ENCODE measurements at places on chromosomes 11 and 22. TPM values are rescaled to one million over a fixed set of nuclear protein-coding genes. Genes with fewer than 3 reads are reported as not detected.

DNA sequence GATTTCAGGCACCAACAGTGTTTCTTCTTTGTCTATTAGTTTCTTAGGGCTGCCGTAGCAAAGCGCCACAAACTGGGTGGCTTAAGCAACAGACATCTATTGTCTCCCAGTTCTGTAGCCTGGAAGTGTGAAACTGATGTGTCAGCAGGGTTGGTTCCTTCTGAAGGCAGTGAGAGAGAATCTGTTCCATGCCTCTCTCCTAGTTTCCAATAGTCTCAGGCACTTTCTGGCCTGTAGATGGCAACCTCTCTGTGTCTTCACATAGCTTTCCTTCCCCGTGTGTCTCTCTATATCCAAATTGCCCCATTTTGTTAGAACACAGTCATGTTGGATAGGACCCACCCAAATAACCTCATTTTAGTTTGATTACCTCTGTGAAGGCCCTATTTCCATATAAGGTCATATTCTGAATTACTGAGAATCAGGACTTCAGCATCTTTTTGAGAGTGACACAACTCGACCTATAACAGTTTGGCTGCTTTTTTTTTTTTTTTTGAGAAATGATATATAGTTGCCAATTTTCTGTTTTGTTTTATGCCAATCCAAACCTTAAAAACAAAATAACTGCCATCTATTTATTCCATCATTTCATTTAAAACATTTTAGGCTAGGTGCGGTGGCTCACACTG lies 108.2 kb downstream of the SLC36A4 start:
- DNase-seq = no peak

DNA sequence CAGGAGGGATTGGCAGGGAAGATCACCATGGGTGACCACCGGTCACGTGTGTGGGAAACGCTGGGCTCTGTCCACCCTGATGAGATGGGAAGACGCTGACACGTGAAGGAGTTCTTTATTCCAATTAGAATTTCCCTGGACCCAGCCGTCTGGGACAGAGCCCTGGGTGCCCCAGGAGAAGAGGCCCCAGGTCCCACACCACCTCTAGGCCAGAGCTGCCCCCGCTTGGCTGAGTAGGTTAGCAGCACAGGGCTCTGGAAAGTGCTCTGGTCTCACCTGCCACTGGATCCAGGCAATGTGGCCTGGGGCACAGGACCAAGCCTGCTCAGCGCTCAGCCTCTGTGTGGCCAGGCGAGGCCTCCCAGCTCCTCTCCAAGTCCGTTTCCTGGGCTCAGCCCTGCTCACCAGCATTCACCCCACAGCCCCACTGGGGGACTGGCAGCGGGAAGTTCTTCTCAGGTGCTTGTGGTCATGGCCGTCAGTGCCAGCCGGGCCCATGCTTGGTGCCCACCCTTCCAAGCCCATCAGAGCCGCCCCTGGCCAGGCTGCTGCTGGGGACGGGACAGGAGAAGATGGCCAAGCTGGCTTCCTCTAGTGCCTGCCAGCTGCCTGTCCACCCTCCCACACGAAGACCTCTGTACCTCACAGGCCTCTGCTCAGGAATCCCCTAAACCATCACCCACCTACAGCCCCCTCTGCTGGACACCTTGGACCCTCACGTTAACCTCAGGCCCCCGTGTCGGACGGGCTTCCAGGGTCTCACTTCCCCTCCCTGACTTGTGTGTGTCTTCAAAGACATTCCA lies 62.5 kb upstream of the FGF3 start:
- DNase-seq = no peak

- DNase-seq = no peak
Observed at GRCh38 chr11:83659466-83659865, 373.3 kb upstream of the CCDC90B start.

DNA sequence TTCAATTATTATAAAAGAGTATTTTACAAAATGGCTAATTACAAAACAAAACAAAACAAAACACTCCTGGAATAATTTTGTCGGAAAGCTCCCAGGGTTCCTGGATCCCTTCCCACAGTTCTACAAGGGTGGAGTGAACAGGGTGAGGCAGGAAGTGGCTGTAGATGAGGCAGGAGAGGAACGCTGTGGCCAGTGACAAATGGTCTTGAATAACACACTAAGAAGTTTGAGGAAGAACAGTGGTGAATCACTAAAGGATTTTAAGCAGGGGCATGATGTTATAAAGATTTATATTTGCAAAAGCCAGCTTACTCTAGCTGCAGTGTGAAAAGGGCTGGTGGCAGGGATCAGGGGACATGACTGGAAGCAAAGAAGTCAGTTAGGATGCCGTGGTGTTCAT lies 33.8 kb upstream of the APOA1 start:
- peak; percentile 44 for DNase-seq

- DNase-seq = no peak
Observed at GRCh38 chr11:43735961-43736360, 55.4 kb downstream of the HSD17B12 start.

- no peak for DNase-seq
Observed at GRCh38 chr11:67516806-67517205, 6.4 kb downstream of the CABP2 start.

GRCh38 chr11:36039471-36039870 lies 95.6 kb downstream of the LDLRAD3 start:
- no peak for DNase-seq

DNA sequence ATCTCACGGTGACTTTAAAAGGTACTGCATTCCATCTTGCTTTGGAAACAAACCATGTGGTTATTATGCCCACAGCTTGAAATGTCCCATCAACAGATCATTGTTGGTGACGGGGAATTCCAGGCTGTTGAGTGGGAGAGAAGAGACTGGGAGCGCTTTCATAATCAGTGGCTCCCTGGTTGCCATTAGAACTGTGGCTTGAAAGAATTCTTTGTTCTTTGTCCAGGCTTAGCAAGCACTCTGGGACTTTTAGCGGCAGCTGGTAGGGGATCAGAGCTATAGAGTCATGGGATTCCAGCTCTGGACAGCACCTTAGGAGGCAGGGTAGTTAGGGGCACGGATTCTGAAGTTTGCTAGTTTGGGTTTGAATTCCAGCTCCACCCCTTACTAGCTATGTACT lies 22.0 kb downstream of the MMP20 start:
- DNase-seq = no peak

DNA sequence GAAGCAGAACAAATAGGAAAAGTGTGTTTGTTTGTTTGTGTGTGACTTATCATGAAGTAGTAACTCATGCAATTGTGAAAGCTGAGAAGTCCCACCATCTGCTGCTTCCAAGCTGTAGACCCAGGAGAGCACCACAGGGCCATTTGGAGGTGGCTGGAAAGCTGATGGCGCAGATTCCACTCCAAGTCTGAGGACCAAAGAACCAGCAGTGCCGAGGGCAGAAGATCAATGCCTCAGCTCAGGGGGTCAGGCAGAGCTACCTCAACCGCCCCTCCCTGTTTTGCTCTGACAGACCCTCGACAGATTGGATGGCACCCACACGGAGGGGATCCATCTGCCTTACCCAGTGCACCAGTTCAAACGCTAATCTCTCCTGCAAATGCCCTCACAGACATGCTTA lies 896.2 kb downstream of the BRD1 start:
- no peak for DNase-seq

GRCh38 chr22:32744176-32744959 lies 57.1 kb upstream of the TIMP3 start:
- DNase-seq = no peak

DNA sequence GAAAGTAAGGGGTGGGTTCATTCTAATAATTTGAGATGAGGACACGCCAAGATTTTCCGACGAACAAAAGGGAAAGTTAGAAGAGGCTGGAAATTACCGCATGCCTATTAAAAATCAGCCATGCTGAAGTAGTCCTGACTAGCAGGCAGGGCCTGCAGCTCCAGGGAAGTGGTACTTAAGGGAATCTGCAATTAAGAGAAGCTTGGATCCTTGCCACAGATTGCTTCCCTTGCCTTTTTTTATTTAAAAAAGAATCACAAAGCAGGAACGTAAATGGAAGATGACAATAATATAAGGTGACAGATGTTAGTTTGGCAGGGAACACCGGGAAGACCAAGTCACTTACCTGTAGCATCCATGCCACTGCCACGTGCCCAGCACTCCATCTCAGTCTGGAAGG lies 359.3 kb downstream of the CADM1 start:
- DNase-seq = no peak

DNA sequence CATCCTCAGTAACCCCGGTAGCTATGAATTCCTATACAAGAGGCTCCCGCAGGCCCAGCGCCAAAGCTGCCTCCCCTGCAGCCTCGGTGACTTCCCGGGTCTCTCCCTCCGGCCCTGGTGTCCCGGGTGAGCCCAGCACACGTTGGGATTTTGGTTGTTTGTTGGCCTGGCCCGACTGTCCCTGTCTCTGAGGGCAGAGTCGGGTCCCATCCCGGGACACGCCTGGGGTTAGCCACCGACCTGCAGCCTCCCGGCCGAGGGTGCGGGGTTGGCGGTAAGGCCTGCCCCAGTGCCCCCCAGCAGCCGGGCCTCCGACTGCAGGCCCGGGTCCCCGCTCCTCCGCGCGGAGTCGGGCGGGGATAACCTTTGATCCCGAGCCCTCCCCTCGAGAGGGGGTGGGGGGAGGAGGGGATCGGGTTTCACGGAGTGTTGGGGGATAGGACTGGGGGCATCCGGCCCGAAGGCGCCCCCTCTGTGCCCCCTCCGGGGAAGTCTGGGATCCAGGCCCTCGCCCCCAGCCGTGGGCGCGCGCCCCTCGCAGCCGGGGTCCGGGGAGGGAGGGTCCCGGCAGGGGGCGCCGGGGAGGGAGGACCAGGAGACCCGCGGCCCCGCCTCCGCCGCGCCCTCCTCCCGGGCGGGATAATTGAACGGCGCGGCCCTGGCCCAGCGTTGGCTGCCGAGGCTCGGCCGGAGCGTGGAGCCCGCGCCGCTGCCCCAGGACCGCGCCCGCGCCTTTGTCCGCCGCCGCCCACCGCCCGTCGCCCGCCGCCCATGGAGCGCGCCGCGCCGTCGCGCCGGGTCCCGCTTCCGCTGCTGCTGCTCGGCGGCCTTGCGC lies at the start of gene FBLN1:
Gene FBLN1 (plus strand): TSS at position 669 of the 835 bp plus-strand sequence. CDS start 103 bp downstream, at position 772.
- DNase-seq = peak; percentile 53

GRCh38 chr22:19632668-19633148 lies 81.6 kb upstream of the SEPTIN5 start:
- DNase-seq = no peak

DNA sequence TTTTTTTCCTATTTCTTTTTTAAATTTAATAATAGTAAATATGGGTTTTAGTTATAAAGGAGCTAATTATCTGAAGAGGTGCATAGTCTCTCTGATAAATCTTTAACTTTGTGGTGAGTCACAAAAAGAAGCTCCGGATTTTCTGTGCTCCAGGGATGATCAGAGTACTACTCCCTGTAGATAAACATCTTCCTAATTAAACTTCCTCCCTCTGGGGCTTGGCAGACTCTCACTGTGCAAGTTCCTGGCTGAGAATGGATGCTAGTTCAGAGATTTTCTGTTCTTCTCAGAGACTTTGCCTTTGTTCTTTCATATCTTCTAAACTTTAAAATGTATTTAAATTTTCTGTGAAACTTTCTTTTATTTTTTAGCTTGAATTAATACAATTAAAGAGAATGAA lies at the start of gene OR10G7:
Gene OR10G7 (minus strand): TSS at position 72 of the 400 bp plus-strand sequence. CDS start 2,324 bp downstream, outside the sequence.
- DNase-seq = no peak

GRCh38 chr11:102268083-102268984 lies 49.0 kb upstream of the BIRC3 start:
- DNase-seq = peak; percentile 77

DNA sequence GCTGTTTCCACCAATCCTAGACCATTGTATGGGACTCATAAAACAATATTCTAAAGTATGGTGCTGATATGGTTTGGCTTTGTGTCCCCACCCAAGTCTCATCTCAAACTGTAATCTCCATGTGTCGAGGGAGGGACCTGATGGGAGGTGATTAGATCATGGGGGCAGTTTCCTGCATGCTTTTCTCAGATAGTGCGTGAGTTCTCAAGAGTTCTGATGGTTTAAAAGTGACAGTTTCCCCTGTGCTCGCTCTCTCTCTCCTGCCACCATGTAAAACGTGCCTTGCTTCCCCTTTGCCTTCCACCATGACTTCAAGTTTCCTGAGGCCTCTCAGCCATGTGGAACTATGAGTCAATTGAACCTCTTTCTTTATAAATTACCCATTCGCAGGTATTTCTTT lies 29.2 kb upstream of the FEZ1 start:
- DNase-seq = no peak

GRCh38 chr11:18791969-18792628 lies 501 bp upstream of the PTPN5 start:
- DNase-seq = no peak

DNA sequence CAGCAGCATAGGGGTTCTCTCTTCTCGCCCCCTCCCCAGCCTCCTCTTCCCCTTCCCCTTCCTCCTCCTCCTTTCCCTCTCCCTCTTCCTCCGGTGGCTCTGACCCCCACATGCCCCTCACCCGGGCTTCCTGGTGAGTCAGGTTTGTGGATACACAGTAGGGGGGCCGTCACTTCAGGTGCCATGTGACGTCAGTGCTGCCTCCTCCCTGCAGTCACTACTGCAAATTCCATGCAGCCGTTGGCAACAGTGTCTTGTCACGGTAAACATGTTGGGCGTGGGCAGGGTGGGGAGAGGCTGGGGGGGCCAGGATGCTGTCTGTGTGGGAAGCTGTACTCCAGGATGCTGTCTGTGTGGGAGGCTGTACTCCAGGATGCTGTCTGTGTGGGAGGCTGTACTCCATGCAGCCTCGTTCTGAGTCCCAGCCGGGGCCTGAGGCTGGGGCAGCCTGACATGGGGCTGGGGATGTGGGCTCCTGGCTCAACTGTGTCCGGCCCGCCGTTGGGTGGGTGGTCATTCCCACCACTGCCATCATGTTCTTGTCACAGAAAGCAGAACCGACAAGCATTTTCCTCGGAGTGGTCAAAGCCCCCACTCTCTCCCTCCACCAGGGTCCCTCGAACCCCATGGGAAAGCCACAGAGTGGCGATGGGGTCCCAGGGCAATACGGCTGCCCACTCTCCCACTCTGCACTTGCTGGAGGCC lies 2.4 kb upstream of the MUC2 start:
- DNase-seq = peak; percentile 66

- DNase-seq = no peak
Observed at GRCh38 chr22:47716890-47717615, 954.6 kb downstream of the TBC1D22A start.

DNA sequence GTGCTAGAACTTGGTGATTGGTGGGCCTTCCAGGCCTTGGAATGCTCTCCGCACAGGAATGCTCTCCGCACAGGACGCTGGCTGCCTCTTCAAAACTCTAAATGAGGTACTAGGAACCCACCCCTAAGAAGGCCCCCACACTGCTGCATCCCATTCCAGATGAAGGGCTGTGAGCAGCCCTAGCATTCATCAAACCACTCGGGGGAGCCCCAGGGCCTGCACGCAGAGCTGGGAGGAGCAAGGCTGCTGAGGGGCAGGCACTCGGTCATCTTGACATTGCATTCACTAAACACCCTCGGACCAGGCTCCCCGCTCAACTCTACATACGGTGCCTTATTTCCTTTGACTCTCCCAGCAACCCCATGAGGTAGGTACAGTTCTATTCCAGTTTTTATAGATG lies 49.2 kb upstream of the EMID1 start:
- no peak for DNase-seq

The SLC17A6 gene
- not detected for total RNA-seq

The TMPRSS13 gene
- not detected for total RNA-seq

The GAL gene
- total RNA-seq = 1.6 TPM

The OR51I1 gene
- total RNA-seq = not detected

The VSIG10L2 gene
- not detected for total RNA-seq

The LSP1 gene
- 57.2 TPM for total RNA-seq

The IGF2 gene
- total RNA-seq = 81.7 TPM

The POU2AF1 gene
- total RNA-seq = 0.08 TPM

The RFPL2 gene
- total RNA-seq = not detected

The FBXO7 gene
- 43.0 TPM for total RNA-seq

Data from heart right ventricle (tissue), 16 donors.